ENCODE measurements at places on chromosomes 12 and 14.

GRCh38 chr14:99649219-99649618 is 4.3 kb downstream of the HHIPL1 start:
- DNase-seq = no peak

GRCh38 chr14:95463171-95463901 is 53.1 kb downstream of the SYNE3 start:
- DNase-seq = no peak

DNA sequence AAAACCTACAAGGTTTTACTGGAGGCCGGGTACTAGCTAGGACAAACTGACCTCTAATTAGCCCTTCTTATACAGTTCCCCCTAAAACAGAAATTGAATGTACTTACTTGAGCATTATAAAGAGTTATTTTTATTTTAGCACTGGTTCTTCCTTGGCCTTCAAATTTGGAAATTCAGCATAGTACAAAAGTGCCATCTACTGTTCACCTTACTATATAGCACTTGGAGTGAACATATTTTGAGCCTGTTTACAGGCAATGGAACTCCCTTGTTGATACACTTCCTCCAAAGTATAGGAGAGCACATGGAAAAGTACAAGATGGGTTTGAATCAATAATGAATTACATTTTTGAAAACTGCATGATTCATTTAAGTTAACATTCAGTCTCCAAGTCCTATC is 3.9 kb upstream of the POC1B start:
- DNase-seq = no peak

DNA sequence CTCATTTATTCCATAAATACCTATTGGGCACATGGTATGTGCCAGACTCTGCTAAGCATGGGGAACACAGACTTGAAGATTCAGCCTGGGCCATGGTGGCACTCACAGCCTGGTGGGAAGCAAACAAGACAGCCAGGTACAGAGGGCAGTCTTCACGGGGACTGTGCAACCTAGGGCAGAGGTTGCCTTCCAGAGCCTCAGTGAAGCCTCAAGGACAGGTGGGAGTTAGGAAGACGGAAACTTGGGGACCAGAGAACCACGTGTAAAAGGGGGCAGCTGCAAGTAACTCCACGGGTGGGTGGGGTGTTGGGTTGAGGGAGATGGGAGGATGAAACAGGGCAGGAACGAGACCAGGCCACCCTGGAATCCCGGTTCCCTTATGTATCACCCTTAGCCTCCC is 980 bp upstream of the LTBR start:
- DNase-seq = no peak

DNA sequence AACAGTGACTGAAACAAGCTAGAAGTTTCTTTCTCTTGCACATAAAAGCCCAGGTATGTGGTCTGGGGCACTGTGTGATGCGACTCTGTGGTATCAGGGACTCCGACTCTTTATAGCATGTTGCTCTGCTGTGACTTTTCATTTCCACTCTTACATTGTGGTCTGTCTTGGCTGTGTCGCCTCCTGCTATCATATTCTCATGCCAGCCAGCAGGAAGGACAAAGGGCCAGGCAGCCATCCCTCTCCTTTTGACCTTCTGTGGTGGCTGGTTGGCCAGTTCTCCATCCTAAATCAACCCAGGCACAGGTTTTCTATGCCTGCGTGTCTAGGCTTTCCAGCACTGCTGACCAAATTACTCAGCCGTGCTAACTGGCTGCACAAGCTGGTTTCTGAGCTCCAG is 8.0 kb downstream of the ACAD10 start:
- DNase-seq = no peak

GRCh38 chr12:121804417-121805111 is 755 bp downstream of the SETD1B start:
- DNase-seq = no peak

DNA sequence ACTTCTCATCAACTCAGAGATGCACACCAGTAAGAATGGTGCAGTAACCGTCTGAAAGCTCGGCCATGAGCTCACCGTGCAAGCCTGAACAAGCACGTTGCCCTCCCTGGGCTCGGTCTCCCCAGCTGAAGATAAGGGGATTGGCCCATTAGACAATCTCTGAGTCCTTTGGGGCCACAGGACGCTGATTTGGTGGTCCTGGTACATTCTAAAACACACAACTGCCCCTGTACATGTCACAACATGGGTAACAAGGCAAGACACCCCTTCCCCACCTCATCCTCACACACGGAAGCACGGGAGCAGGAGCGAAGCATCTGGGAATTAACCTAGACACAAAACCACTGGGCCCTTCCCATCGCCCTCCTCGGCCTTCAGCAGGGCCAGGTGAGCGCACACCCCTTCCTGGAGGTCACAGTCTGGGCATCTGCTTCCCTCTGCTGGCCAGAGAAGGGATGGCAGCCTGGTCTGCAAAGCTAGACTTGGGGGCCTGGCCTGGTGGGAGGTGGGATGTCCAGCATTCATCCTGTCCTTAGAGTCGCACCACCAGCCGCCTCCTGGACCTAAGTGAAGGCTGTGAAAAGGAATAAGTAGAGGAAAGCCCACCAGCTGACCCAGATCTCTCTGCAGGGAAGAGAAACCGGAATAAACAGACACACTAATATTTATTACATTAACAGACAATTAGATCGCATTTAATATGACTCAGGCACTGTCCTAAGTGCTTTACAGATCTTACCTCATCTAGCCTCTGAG is 18.9 kb upstream of the SMUG1 start:
- DNase-seq = no peak

- no peak for DNase-seq
Measured at GRCh38 chr14:101090976-101091375, 187.5 kb upstream of the RTL1 start.

DNA sequence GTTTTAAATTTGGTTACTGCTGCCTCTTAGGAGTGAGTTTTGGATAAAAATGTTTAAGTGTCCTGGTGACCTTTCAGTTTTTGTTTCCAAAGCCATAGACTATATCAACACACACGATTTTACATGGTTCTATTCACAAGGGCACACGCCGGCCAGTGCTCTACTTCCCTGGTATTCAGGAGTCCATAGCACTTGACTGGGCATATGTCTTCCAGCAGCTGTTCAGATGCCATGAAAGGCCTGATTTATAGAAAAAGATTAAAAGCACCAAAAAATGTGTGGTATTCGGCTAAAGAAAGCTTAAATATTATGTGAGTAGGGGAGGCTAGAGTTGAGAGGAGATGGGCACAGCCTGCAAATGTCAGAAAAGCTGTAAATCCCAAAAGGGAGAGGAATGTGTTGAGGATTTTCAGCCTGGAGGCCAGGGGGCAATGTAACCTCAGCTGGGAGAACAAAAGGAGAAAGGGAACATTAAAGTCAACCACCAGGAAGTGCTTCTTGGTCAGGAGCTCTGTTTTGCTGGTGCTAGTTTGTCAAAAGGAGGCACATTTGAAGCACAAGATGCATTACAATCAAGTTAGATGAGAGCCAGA is 478.4 kb downstream of the RAD51B start:
- DNase-seq = no peak

DNA sequence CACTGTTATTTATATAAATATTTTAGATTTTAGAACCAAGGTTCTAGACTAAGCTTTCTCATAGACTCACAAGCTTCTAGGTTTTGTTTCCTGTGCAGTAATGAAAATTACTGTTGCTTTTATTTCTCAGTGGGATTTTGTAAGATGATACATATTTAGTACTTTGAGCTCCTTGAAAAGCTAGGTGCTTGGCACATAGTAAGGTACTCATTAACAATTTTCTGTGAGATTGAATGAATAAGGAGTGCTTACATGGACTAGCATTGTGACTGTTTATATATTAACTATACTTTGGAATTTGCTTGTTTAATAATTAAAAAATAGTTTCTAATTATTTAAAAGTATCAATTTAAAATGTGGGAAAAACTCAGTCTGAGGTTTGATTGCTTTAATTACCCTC is 85.7 kb downstream of the MIA2 start:
- no peak for DNase-seq

DNA sequence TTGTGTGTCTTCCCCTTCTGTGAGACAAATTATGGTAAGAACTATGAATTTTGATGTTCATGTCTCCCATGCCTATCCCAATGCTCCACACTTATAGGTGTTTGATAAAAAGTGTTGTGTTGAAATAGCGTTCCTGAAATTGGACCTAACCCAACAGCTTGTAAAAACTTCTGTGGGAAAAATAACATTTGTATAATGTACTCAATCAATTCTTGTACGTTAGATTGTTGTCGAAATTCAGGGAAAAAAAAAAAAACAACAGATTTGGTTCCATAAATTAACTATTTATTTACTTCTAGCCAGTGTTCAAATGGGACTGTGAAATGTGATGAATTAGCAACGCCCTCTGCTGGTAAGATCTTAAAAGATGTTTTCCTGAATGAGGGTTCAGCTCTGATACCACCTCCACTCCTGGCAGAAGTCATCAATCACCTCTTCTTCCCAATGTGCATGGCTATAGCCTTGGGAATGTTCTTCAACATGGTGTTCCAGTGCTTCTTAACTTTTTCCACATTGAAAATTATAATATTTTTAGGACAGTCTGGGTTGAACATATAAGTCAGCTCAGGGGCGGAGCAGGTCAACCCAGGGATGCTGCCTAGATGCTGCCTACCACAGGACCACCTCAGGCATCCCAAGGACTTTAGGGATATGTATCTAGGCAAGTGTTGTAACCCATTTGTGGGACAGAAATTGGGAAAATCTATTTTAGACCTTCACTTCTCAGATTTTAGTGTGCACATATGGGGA is 170.6 kb downstream of the OTOGL start:
- DNase-seq = no peak

DNA sequence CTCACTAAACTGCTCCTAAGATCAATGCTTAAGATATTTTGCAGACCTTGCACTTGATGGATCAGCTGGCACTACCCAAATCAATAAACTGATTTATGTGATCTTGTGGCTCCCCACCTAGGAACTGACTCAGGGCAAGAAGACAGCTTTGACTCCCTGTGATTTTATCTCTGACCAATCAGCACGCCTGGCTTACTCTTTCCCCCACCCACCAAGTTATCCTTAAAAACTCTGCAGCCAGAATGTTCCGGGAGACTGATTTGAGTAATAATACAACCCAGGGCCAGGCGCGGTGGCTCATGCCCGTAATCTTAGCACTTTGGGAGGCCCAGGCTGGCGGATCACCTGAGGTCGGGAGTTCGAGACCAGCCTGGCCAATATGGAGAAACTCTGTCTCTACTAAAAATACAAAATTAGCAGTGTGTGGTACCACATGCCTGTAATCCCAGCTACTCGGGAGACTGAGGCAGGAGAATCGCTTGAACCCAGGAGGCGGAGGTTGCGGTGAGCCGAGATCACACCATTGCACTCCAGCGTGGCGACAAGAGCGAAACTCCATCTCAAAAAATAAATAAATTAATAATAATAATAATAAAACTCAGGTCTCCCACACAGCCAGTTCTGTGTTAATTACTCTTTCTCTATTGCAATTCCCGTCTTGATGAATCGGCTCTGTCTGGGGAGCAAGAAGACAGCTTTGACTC is 12.0 kb downstream of the MORN3 start:
- no peak for DNase-seq

DNA sequence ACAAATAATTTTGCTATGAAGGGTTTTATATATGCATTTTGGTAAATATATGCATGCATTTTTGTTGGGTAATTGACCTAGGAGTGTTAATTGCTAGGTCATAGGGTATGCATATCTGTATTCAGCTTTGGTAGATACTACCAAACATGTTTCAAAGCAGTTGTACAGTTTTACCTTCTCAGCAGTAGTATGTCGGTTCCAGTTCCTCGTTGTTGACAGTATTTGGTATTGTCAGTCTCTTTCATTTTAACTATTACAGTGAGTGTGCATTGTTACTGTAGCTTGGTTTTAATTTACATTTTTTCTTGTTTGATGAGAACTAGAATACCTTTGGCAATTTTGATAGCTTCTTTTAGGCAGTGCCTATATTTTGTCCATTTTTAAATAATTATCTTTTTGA is 98.9 kb downstream of the ARID2 start:
- no peak for DNase-seq

- no peak for DNase-seq
Measured at GRCh38 chr12:56260921-56261320, 2.7 kb upstream of the ANKRD52 start.

GRCh38 chr14:23300687-23301223 is 1.9 kb downstream of the PPP1R3E start:
- no peak for DNase-seq

GRCh38 chr12:19155981-19156734 is 26.6 kb downstream of the PLEKHA5 start:
- no peak for DNase-seq

DNA sequence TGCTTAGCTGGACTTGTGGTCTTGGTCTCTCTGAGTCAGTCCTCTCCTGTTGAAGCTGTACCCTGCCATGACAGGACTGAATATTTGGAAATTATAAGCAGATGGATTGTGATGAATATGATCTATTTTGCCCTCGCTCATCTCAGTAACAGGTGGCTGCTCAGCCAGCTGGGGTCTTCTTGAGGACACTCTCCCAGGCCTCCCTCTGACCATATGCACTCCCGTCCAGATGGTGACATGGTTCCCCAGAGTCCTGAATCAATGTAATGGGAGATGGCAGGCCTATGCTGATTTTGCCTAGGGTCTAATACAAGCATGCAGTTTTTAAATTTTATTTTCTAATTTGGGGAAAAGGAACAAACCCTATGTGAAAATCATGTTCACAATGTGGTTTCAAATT is 63.1 kb upstream of the TRHDE start:
- no peak for DNase-seq

GRCh38 chr12:1064317-1064716 is 73.3 kb downstream of the ERC1 start:
- DNase-seq = no peak

GRCh38 chr14:98328496-98328895 is 943.5 kb downstream of the BCL11B start:
- no peak for DNase-seq

DNA sequence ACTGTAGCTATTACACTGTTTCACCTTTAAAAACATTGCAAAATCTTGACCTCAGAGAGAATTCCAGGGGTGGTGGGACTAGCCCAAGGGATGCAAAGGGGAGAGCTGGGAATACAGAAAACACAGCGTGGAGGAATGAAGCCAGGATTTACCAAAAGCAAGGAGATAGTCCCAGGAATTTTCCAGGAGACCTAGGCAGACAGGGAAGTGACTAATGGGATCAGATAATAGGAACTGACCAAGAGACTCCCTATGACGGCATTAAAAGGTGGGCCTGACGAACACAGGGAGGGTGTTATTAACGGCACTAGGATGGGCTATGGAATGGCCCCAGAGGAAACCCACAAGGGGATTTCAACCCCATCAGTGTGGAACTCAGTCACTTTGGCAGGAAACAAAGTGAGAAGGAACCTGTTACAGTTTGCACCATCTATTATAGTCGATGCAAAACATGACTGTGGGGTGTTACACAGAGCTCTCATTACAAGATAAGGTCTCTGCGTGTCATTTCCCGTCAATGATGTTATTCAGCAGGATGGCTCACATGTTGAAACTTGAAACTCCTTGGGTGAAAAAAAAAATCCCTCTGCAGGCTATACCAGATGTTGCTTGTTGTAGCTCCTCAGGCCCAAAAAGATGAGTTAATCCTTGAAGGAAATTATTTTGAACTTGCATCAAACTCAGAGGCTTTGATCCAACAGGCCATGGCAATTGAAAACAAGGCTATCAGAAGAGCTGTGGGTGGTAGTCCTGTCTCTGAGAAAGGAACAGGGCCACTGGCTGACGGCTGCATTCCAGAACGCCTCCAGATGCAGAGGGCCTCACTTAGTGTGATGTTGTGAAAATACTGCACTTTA is 58.7 kb downstream of the DRAM1 start:
- no peak for DNase-seq

- DNase-seq = no peak
Measured at GRCh38 chr12:82996168-82996812, 309.6 kb downstream of the TMTC2 start.

- DNase-seq = no peak
Measured at GRCh38 chr14:101494826-101495225, 66.5 kb upstream of the DIO3 start.

Measured in posterior cingulate gyrus (tissue), 11 donors.